CD4-positive, alpha-beta T cell treated with Interleukin-10 for 1 hour (primary cell): ENCODE measurements at places on chromosomes 6 and 20.

DNA sequence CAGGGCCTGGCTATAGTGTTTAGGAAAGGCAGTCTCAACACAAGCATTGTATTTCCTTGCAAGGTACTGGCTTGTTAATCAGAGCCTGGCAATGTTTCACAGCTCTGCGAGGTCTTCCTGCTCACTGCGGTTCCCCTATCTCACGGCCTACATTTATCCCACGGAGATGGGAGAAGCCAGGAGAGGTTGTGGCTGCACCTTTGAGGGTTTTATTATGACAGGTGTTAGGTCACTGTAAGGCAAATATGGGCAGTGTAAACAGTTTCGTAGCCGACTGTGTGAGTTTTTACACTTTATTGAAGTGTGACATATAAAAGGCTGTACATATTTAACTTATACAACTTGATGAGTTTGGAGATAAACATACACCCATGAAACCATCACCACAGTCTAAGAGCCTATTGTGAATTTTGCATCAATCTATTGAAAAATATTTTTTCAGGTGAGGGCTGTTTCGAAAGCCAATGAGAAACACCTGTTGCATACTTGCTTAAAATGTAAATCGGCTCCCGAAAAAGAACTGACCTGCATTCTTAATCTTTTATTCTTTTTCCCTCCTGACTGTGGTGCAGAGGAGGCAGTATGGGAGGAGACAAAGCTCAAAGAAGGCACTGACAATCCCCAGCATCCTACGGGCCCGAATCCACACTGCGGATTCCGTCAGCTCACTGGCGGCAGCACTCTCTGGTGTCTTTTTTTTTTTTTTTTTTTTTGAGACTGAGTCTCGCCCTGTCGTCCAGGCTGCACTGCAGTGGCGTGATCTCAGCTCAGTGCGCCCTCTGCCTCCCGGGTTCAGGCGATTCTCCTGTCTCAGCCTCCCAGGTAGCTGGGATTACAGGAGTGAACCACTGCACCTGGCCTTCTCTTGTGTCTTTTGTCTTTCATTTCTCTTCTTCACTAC lies 7.5 kb upstream of the RBM38 start:
- DNase-seq, result no peak

DNA sequence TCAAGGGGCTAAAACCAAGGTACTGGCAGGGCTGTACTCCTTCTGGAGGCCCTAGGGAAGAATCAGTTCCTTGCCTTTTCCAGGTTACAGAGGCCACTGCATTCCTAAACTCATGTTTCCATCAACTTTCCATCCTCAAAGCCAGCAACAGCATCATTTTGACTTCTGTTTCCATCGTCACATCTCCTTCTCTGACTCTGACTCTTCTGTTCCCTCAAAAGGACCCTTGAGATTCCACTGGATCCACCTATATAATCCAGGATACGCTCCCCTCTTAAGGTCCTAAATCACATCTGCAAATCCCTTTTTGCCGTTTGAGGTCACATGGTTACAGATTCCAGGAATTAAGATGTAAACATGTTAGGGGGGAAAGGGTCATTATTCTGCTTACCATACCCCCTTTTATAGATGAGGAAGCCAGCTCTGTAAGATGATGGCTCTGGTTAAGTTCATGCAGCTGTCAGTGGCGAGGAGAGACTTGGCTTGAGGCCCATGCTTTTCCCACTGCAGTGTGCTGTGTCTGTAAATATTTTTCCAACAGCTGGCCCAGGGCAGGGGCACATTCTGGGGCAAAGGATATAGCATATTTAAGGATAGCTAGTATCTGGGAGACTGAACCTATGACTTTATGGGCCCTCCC lies 114.6 kb downstream of the TNFRSF21 start:
- DNase-seq, result no peak

- DNase-seq, result no peak
Measured at GRCh38 chr20:17634661-17635331, 47.2 kb downstream of the RRBP1 start.

- no peak for DNase-seq
Measured at GRCh38 chr6:15614277-15614676, 48.6 kb downstream of the DTNBP1 start.

DNA sequence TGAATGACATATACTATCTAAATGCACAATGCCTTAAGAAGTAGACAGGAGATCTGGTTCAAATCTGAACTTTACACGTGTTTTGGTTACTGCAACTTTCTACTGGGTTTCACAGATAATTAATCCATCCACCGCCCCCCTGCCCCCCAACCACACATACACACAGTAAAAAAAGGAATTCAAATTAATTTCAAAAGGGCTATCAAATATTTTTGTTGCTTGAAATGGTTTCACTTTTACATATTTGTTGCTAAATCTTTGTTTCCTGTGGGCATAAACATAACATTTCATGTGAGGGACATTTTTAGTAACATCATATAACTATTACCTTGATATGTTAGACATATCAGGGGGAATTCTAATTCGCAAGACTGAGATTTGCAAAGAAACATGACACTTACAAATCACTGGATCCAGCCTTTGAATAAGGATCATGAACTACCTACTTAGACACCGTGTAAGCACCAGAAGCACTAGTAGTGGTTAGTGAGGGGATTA lies 7.5 kb downstream of the NEDD9 start:
- DNase-seq, result no peak

- DNase-seq, result no peak
Measured at GRCh38 chr6:14873101-14873500, 372.8 kb upstream of the JARID2 start.
